ENCODE measurements at places on chromosomes 16 and 17.

DNA sequence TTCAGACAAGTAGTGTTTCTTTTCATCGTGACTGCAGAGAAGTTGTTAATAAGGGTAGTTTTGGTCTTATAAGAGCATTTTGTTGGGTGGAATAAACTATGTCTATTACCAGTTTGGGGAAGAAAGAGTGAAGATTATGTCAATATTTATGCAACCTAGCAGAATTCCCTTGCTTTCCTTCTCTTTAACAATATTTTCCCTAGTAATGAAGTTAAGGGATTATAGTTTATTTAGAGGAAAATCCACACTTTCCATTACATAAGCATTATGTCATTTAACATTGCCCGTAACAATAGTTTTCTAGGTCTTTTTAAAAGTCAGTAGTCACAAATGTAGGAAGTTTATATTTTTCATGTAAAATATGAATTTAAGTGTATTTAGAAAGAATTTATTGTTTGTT, 2.5 kb upstream of the MAF start:
- no peak for DNase-seq

- no peak for DNase-seq
Measured at GRCh38 chr16:11149011-11149616, 106.9 kb downstream of the SOCS1 start.

GRCh38 chr17:1573932-1574696, 11.5 kb upstream of the PITPNA start:
- peak; percentile 92 for DNase-seq

DNA sequence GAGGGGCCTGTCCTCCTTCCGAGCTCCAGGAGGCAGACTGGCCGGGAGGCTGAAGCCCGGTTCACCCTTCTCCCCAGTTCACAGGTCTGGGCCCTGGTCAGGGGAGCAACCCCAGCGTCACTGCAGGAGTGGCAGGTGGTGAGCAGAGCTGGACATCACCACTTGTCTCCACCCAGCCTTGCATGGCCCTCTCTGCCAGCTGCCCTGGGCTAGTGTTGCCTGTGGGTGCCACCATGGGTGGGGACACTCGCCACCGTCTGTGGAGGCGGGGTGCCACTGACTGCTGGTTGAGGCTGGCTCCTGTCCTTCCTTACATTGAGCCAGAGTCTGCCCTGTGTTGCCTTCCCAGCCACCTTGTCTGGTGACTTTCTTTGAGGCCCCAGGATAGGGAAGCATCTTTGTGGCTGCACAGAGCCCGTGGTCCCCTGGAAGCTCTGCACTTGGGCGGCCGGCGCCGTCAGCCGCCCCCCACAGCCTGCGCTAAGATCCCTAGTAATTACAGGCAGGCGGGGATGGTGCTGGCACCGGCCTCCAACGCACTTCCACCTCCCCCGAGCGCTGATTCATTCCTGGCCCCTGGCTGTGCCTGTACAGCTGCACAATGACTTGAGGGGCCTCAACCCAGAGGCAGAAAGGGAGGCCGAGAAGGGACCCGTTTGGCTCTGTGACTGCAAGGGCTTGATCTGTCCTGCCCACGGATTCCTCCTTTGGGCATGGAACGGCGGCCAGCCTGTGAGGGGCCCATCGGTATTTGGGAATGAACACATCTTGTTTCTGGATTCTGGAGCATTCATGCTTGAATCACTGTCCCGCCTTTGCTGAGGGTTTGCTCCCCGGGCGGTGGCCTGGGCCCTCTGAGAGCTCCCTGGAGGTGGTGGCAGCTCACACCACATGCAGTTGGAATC, 5.2 kb downstream of the BAIAP2 start:
- DNase-seq: no peak

Data from lower lobe of right lung (tissue), 2 donors.